Mesendoderm (in vitro differentiated cells): ENCODE measurements at places on chromosomes 13 and 19.

GRCh38 chr13:37905736-37906135, 36.2 kb upstream of the TRPC4 start:
- no peak for DNase-seq

DNA sequence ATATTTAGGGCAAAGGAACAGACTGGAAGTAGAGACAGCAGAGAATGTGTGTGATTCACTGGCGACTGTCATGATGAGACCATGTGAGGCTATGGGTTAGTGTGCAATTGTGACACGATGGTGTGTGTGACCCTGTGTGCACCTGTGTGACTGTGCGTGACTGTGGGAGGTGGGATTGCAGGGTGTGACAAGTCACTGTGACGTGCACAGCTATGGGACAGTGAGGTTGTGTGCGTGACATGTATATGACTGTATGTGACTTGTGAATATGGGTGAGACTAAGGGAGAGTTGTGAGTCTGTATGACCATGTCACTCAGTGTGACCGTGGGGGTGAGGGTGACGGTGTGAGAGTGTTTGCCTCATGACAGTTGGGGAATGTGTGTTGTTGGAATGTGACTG, 3.4 kb upstream of the GIPR start:
- no peak for DNase-seq

DNA sequence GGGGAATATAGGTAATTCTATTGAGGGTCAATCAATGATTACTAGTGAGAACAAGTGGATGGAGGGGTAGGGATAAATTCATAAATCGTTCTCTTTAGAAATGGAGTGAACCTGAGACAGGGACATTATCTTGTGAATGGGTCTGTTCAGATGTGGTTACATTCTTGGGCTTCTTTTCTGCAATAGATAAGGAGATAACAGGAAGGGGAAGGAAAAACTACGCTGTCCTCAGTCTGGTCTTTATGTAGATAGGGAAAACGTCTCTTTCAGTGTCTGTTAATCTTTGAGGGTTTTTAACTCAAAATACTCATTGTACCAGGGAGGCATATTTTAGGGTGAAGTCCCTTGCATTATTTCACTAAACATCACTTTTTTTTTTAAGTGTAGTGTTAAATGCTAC, 266.7 kb upstream of the MAB21L1 start:
- DNase-seq, result no peak

DNA sequence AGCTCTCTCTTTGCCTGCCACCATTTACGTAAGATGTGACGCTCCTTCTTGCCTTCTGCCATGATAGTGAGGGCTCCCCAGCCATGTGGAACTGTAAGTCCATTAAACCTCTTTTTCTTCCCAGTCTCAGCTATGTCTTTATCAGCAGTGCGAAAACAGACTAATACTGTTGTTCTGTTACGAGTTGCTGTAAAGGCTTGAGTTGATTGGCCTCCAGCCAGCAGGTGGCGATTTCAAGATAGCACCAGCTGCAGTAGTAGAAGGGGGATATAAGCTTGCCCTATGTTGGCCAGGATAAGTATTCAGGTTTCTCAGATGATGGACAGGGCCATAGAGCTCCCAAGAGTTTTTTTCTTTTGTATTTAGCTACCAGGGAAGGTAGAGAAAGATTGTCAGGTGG, 385.5 kb downstream of the MZT1 start:
- peak; percentile 54 for DNase-seq

DNA sequence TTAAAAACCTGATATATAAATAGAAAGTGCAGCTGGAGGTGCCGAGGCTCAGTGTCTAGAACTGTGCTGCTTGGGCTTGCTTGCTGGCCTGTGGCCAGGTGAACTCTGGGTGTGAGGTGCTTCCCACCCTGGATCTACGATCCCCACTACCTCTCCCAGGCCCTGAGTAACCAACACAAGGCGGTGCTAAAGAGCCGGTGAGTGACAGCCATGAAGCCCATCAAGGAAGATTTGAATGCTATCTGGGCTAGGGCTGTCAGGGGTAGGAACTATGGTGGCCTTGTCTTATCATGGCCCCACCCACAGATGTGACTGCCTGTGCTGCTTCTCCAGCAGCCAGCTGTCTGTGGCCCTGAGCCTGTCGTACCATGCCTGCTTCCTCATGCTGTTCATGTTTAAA, 25.6 kb upstream of the ZNF91 start:
- peak; percentile 33 for DNase-seq

DNA sequence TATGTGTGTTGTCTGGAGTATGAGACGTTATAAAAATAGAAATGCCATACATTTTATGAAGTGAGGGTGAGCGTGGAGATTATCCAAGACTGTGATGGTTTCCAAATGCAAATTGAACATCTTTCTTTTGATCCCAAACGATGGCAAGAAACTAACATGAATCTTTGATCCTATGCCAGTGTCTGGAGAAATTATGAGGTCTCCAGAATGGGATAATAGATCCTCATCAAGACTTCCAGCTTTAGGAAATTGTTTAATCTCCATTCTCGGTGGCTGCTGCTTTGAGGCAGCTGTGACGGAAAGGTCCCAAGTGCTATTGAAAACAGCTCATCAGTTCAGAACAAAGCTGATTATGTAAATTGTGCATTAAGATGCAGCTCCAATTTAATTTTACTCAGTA, 30.8 kb downstream of the CBY2 start:
- no peak for DNase-seq

DNA sequence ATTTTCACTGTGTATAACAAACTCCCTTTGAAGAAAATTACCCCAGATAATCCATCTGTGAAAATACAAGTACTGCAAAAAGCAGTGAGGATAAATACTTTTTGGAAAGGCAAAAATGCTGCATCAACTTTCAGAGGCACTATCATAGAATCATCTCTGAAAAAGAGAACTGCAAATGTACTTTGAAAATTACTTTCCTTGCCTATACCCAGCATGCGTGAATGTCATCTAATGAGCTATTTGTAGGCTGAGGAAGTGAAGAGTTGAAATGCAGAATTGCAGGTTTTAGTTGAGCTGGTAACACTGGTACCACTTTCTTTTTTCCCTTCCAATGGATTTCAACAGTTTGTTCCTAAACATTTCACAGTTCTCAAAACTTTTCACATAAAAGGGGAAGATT, 196.7 kb downstream of the TBC1D4 start:
- no peak for DNase-seq

DNA sequence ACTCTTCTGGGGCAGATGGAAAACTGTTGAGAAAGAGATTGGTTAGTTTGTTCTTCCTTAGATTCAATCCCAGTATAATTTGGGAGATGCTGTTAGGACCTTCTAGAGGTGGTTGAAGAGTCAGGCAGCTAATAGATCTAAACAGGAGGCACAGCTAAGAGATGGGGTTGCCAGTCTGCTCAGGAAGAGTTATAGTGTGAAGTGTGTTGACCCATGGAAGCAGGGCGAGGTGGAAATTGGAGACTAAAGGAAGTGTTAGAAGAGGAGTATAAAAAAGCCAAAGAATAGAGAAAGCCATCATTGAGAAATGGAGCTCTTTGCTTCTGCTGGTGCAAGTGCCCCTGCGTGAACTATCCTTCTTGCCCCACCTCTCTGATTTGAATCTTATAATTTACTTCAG, 3.8 kb upstream of the OXGR1 start:
- no peak for DNase-seq

DNA sequence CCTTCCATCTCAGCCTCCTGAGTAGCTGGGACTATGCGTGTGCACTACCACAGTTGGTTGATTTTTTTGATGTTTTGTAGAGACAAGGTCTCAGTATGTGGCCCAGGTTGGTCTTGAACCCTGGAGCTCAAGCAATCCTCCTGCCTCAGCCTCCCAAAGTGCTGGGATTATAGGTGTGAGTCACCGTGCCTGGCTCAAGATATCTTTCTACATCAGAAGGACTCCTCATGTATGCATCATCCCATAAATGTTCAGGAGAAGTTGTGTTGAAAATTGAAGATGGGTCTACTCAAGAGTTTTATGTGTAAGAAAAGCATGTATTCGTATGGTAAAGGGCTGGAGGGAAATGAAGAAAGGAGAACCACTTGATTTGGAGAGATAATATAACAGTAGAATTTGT, 71.8 kb upstream of the STK24 start:
- no peak for DNase-seq

DNA sequence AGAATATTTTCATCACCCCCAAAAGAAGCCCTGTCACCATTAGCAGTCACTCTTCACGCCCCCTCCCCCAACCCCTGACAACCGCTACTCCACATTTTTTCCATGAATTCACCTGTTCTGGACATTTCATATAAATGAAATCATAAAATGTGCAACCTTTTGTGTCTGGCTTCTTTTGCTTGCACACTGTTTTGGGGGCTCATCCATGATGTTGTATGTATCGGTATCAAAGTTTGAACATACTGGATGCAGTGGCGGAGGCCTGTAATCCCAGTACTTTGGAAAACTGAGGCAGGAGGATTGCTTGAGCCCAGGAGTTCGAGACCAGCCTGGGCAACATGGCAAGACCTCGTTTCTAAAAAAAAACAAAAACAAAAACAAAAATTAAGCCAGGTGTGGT, 7.2 kb downstream of the GADD45B start:
- DNase-seq, result no peak

DNA sequence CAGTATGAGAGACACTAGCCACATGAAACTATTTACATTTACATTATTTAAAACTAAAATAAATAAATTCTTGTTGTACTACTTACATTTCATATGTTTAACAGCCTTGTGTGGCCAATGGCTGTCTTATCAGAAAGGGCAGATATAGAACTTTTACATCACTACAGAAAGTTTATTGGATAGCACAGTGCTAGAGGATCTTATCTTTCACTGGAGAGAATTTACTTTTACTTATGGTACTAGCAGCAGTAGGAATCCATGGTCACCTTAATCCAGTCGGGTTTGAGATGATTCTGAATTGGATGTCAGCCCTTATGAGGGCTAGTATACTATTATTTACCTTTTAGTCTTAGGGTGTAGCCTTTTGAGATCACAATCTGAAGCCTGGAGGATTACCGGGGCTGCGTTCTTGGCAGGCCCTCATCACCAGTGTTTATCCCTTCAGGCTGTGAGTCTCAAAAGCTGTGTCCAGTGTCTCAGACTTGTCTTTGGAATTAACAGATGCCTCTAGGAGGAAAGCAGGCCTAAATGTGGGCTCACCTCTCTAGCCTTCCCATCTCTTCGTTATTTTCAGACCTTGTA, 21.7 kb downstream of the IFT88 start:
- no peak for DNase-seq

- peak; percentile 73 for DNase-seq
These were observed 478 bp downstream of the LMO7 start for GRCh38 chr13:75636436-75637180.

DNA sequence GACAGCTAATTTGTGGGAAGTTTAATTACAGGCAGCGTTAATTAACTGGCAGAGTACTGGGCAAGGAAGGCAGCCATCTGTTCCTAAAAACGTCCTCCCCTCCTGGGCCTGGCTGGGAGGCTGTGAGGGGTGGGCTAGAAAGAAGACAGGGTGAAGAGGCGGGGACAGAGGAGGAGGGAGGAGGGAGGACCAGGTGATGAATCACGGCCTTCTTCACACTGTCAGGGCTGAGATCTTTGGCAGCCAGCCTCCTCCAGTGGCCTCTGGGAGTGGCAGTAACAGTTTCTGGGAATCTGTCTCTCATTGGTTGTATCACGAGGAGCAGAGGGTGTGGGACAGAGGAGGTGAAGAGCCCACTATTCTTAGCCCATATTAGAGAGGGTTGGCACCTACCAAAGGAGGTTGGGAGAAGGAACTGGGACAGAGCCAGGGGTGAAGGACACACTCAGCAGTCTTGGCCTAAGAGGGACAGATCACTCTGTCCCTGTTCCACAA, 9.6 kb upstream of the ZNRF4 start:
- no peak for DNase-seq

DNA sequence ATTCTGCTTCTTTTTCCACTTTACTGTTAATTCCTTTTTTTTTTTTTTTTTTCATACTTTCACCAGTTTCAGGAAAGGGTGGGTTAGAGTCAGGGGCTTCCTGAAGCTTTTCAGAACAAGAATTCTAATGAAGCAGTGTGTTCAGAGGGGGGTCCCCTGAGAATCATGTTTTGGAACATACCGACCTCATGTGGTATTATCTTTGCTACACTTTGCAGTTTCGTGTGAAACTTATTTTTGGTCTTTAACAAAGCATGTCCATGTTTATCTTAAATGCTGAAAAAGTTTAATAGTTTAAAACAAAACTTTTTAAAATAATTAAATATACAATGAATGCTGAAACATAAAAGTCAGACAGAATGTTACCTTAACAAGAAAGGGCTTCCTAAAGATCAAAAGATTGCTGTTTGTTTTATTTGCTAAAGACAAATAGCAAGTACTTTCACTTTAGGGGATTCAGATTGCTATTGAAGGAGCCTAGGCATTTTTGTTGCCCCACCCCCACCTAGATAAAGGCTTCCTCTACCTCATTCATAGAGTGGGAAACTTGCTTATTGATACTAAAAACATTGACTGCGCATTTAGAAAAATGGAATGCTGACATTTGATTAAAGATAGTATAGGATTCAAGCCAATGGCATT, 21.1 kb upstream of the POMP start:
- DNase-seq, result no peak

DNA sequence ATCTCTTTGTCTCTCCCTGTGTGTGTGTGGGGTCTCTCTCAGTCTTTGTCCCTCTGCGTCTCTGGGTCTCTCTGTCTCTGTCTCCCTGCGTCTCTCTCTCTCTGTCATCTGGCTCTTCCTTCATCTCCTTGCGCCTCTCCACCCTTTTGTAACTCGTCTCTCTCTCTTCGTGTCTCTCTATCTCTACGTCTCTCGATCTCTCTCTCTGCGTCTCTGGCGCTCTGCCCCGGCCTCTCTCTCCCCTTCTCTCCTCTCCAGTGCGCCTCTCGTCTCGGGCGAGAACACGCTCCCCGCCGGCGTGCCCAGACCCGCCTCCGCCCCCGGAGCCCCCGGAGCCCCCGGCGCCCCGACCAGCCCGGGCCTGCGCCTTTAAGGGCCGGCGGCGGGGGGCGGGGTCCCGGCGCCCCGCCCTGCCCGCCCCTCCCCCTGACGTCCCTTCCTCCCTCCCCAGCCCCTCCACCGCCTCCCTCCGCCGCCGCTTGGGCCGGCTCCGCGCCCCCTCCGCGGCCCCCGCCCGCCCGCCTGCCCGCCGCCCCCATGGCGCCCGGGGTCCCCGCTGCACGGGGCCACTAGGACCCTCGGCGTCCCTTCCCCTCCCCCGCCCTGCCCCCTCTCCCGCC, at the start of gene MARK4:
Gene MARK4, plus strand, starts transcription at position 440 of the 620 bp plus-strand sequence. CDS start 318 bp downstream, outside the sequence.
- DNase-seq, result peak; percentile 51
